Naive thymus-derived CD4-positive, alpha-beta T cell (primary cell): ENCODE measurements at places on chromosomes 3 and 15. TPM values are rescaled to one million over a fixed set of nuclear protein-coding genes. Genes with fewer than 3 reads are reported as not detected.

DNA sequence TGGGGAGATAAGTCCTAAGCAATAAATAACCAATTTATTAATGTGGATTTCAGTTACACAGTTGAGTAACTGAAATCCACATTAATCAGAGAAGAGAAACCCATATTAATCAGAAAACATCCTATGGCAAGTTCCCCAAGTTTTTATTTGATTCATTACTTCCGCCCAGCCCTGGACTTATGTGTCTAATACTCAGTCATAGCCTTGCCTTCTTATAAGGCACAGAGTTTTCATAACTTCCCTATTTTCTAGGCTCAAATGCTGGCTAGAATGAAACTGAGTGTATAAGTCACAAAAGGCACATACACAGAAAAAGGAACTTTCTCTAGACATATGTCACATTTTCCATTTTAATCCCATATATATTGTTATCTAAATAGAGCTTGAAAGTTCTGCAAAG, 28.8 kb downstream of the CD47 start:
- DNase-seq, result no peak

The TMEM207 gene
- polyA plus RNA-seq, result not detected

DNA sequence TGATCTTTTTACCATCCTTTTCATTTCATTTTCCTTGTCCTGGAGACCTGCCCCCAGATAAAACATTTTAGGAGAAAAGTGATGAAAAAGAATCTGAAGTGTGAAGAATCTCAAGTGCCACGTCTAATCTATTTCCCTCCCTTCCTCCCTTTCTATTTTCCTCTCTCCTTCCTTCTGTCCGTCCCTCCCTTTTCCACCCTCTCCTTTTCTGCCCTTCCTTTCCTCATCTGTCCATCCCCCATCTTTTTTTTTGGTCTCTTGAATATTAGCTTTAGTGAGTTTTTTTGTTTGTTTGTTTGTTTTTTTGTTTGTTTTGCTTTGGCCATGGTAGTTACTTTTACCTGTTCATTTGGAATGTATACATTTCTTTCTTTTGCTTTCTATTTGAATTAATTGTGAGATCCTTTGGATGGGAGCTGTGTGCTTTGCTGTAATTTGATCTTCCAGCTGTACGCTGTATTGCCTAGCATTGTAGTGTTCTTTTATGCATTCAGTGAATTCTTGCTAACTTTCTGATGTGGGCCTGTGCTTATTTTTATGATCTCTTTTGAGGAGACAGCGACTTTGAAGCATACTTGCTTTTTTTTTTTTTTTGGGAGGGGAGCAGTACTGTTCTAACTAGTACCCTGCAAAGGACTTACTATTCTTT, 19.2 kb downstream of the CDIN1 start:
- no peak for DNase-seq

DNA sequence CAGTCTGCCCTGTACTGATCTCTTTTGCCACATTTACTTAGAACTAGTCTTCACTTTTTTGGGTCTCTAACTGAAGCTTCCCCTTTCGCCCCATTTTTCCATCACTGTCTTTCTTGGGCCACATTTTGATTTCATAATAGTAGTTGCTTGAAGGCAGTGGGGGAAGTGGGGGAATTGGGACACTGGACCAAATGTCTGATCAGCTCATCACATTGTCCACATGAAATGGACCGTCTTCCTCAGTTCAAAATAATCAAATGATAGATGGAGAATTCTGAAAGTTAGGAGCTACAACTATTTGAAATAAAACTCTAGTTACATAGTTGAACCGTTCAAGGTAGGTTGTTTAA, 747 bp downstream of the PDCD6IP start:
- DNase-seq, result no peak

The NR2E3 gene
- not detected for polyA plus RNA-seq

DNA sequence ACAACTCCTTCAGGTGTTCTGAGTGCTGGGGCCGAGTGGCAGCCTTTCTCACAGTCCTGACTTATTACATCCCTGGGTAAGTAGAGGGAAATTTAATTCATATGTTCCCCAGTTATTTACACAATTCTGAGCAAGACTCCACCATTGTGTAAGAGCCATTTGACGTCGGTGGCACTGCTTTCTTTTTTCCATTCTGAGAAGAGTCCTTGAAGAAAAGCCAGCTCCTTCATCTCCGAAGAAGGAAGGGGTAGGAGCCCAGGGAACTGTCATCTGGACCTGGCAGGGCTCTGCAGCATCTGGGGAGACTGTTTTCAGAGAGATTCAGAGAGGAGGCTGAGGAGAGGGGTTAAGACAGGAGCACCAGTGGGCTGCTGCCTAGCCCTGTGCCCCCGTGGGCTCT, 22.6 kb upstream of the MASP1 start:
- no peak for DNase-seq

DNA sequence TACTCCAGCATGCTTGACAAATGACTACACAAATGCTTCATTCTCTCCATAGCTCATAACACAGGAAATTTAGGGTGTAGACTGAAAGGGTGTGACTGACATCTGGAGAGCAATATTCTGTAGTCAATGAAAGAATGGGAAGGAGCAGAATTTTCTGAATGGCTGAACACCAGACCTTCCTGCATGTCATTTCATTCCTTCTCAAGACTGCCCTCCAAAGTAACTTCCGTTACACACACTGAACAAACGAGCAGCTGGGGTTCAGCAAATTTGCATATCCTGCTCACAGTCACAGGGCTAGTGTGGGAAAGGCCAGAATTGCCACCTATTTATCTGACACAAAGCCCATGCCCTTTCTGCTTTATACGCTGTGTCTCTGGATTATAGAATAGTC, 325.0 kb upstream of the CFAP20DC start:
- DNase-seq, result no peak
